ENCODE measurements at places on chromosomes 3 and 15.

DNA sequence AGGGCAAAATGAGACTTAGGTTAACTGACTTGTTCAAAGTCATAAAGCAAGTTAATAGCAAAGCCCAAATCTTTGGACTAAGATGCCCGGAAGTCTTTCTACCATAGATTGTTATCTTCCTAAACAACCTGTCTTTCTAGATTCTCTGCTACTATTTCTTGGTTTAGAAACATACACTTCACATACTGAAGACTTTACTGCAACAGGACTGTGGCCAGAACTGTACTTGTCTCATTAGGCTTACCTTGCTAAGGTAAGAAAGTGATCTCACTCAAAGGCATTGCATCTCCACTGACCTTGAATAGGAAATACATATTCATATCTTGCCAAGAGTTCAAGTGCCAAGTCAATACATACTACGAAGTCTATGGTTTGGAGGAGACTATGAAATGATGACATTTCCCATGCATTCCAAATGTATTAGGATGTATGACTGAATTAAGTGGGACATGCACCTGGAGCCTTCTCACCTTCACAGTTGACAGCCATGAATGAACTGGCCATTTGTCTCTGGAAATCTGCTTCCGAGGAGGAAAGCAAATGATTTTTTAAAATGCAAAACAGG, 5.0 kb downstream of the ZDHHC3 start:
- DNase-seq: no peak

DNA sequence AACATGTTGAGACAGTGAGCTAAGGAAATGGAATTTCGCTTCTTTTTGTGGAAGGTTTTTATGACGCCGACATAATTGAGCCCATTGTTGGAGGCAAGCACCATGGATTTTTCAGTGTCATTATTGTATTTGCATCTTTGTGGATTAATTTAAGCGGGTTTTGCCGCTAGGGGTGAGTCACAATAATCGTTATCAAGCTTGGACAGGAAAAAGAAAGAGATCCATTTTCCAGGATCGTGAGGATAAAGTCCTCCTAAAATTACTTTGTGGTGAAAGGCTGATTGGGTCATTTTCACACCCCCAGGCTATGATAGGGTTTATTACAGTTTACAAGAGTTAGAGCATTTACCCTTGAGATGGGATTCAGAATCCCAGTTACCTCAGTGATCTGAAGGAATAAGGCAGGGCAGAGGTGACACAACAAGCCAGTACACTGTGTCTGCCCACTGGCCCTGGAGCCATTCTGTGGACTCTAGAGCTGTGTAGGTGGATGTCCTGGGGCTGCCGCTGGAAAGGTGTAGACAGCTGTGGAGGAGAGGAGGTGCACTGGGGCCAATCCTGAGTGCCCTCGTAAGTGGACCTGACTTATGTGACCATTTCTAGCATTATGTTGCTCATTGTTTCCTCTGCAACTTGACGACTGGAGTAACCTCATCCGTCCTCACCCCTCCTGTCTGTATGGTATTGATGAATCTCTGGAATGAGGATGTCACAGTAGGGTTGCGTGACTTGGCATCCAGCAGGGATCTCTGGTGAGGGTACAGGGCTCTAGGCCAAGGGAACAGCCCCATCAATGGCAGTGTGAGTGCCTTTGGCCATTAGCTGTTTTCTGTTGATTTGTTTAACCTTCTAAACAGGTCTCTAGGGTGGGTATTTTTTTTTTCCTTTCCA, 370.1 kb downstream of the LRTM1 start:
- no peak for DNase-seq

DNA sequence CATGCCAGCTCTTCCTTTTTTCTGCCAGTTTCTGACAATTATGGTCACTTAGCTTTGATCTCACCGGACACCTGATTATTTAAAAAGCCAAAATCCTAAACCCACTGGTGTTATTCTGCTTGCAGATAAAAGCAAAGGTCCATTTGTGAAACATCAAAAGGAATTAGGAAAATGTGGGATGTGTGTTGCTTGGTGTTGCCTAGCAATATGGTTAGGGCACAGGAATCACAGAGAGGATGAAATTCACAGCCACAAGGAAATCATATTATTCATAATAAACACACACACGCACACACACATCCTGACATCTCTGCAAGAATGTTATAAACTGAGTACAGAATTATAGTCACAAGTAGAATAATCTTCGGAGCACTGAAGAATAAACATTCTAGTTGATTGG, 89.3 kb upstream of the BHLHE40 start:
- DNase-seq: no peak

GRCh38 chr15:68410466-68411342, 21.3 kb downstream of the ITGA11 start:
- DNase-seq: no peak

GRCh38 chr3:186108941-186109865, at the start of gene ETV5:
Gene ETV5, minus strand, starts transcription at chr3:186109089. Its CDS starts 3,221 bp downstream, at chr3:186105868.
- DNase-seq: peak; percentile 100

DNA sequence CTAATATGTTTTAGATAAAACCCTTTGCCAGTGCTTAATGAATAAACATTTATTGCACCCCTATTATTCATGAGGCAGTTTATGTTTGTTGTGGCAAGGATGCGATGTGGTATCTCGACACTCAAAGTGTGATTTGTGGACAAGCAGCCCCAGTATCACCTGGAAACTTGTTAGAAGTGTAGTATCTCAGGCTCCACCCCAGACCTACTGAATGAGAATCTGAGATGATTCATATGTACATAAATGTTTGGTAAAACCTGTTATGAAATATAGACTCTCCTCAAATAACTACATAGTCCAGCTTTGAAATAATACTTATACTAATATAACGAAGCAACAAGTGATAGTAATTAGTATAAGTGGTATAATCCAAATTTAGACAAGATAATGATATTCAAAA, 914.8 kb downstream of the TUSC7 start:
- no peak for DNase-seq

GRCh38 chr3:12132881-12133280, 25.8 kb downstream of the TIMP4 start:
- no peak for DNase-seq

DNA sequence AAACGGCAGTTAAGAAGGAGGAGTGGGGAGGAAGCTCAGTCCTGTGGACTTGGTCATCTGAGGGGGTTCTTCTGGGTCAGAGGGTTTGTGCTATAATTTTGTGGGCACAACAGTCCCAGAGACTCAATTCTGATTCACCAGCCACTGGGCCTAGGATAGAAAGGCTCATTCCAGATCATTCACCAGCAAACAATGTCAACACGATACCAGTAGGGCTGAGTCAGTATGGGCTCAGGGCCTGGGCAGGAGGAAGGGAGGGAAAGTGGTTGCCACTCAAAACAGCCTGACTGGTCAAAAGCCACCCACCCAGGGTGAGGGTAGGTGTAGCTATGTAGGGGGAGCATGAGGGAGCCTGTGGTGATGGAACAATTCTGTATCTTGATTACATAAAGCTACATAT, 86.9 kb upstream of the MEX3B start:
- no peak for DNase-seq

DNA sequence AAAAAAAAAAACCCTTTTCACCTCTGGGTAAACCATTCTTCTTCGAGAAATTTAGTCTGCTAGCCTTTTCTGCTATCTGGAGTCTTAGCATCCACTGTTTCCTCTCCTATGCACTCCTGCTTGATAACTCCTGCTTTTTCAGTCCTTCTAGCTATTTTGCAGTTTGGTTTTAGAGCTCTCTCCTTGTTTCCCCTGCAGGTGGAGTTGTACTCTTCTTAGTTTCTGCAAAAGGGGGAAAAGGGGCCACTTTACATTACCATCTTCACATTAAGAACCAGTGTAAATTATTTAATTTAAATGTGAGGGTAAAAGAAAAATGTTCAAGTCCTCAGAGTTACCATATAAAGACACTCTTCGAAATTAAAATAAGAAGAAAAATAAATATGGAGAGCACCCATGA, 23.6 kb upstream of the MYLK start:
- no peak for DNase-seq

DNA sequence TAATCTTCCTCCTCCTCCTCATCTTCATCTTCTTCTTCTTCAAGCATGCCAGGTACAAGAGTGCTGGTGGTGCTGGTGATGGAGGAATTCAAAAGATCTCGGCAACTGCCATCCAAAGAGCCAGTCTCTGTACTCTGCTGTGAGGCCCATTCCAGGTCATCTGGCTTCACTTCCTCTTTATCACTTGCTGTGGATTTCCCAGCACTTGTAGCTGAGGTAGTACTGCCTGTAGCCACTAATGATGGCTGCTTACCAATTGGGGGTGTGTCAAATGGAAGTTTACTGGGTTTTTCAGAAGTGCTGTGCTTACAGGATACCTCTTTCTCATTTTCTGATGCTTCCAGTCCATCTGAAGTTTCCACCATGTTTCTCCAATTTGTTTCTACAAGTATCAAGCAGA, 28.8 kb upstream of the SHC4 start:
- peak; percentile 54 for DNase-seq

DNA sequence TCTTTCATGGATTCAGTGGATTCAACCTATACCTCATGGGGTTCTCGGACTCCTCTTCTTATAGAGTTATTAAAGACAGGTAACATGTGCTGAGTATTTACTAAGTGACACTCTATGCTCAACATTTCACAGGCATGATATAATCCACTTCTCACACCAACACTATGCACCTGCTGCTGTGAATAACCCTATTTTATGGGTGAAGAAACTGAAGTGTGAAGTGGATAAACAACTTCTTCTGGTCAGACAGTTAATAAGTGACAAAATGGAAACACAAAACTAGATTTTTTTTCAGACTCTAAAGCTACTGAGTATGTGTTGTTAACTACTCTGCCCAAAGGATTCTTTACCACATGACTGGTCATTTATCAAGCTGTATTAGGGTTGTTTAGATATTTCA, 403.5 kb downstream of the DIPK2A start:
- DNase-seq: no peak

DNA sequence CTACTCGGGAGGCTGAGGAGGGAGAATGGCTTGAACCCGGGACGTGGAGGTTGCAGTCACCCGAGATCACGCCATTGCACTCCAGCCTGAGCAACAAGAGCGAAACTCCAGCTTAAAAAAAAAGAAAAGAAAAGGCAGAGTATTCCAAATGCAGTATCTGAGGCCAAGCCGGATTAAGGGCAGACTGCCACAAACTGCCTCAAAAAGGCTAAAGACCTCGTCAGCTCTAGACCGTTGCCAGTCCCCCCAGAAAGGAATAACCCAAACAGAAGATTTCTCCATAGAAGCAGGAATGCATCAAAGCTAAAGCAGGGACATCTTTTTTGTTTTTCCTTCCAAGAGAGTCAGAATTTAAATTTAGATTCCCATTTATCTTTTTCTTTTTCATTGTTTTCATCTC, 72.9 kb downstream of the TM4SF4 start:
- no peak for DNase-seq

- peak; percentile 60 for DNase-seq
These were observed 58.5 kb downstream of the LIPC start for GRCh38 chr15:58490086-58490887.

All from inflammatory macrophage treated with lipopolysaccharide for 4 hours (primary cell).